ENCODE measurements at places on chromosomes 5 and 9.

DNA sequence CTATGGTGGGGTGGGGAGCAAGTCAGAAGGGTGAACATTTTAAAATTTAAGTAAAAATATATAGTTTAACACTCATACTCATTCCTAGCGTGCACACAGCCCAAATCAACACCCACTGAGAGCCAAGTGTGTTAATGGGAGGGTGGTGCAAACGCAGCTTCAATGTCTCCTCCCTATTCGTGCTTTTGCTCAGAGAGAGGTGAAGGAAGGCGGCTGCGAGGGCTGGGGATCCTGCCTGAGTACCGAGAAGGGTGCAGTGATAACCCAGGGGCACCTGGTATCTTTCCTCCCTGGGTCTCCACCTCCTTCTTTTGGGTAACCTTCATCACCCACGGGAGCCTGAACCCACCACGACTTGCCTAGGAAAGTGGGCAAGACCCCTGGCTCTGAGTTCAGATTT lies 35.0 kb downstream of the FGF1 start:
- no peak for DNase-seq

DNA sequence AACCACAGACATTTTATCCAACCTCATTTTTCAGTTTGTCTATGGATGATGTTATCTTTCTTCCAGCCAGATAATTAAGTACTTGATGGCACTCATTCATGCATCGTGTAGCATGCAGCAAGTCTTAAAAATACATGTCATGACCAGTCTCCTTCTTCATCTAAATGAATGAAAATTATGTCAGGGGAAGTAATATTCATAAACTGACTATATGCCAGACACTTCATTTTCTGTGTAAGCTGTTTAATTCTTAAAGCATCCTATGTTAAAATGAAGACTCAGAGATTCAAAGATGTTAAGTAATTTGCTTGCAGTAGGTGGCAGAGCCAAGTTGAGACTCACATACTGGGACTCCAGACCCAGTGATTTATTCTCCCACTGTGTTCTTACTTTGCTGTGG lies 181.7 kb upstream of the CD180 start:
- no peak for DNase-seq

DNA sequence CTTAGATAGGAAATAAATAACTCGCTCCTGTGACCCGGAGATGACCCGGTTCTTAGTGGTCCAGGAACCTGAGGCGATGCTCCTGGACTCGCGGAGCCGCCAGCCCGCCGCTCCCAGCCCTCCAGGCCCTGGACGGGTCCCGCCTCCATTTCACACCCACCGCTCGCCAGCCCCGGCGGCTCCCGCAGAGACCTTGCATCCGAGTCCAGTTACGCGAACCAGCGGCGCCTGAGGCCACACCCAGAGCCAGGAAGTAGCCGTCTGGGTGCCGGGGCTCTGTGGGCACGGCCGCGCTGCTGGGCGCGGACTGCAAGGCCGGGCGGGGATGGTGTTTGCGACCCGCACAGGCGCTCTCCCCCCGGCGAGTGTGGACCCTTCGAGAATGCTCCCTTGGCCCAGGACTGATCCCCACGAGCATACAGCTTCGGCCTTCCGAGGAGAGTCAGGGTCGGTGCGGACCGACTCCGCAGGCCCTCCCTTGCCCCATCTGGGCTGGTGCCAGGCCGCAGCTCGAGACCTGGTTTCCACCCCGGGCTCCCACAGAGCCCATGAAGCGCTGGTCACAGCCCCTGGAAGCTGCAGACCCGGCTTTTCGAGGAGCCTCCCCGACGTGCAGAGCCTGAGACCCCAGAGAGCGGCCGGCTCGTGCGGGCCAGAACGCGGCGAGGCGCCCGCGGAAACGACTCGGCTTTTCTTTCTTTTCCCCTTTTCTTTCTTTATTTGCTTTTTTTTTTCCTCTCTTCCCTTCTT lies 5.2 kb upstream of the BARX1 start:
- no peak for DNase-seq

DNA sequence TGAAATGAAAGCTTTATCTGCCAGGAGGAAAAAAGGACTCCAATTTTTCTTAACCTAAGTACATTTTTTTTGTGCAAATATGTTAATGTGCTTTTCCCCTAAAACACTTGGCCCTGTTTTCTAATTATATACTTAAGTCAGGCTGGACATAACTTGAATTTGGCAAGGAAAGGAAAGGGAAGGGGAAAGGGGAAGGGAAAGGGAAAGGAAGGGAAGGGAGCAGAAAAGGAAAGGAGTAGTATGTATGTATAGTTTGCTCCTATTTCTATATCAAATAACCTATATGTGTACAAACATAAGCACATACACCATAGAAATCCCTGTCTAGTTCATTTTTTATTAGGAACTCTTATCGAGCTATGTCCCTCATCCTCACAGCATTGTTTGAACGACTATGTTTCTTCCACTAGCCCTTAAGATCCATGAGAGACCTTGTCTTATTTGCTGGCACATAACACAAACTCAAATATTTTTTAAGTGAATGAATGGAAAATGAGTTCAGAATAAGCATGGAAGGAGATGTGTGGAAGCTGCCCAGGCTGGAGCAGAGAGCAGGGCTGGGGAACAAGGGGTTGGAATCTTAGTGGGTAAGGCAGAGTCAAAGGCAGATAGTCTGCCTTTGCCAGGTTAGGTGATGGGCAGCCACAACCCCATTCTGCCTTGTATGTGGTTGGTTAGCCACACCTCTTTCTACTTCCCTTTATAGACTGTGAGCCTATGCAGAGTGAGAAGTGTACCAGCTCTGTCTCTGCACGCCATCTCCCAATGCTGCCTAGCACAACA lies 70.0 kb downstream of the KLHL3 start:
- DNase-seq: no peak

GRCh38 chr5:112689155-112689909 lies 48.4 kb upstream of the APC start:
- DNase-seq: no peak

GRCh38 chr9:36831381-36832161 lies 202.5 kb downstream of the PAX5 start:
- DNase-seq: no peak

DNA sequence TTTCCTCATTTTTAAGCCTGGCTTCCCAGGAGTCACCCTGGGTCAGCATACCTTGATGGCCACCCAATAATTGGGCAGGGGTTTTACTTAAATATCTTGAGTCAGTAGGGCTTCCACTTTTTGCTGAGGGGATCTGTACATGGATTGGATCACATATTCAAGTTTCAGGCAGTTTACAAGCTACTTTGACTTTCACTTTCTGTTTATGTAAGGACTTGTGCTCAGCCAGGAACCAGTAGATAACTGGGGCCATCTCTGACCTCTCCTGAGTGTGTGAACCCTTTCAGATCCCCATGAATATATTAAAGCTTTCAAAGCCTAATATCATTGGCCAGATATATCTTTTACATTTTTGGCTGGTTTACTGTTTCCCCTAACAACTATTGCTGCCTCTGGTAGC lies 45.1 kb downstream of the SLCO6A1 start:
- no peak for DNase-seq

- no peak for DNase-seq
Measured at GRCh38 chr9:37788332-37788731, 3.5 kb upstream of the EXOSC3 start.

DNA sequence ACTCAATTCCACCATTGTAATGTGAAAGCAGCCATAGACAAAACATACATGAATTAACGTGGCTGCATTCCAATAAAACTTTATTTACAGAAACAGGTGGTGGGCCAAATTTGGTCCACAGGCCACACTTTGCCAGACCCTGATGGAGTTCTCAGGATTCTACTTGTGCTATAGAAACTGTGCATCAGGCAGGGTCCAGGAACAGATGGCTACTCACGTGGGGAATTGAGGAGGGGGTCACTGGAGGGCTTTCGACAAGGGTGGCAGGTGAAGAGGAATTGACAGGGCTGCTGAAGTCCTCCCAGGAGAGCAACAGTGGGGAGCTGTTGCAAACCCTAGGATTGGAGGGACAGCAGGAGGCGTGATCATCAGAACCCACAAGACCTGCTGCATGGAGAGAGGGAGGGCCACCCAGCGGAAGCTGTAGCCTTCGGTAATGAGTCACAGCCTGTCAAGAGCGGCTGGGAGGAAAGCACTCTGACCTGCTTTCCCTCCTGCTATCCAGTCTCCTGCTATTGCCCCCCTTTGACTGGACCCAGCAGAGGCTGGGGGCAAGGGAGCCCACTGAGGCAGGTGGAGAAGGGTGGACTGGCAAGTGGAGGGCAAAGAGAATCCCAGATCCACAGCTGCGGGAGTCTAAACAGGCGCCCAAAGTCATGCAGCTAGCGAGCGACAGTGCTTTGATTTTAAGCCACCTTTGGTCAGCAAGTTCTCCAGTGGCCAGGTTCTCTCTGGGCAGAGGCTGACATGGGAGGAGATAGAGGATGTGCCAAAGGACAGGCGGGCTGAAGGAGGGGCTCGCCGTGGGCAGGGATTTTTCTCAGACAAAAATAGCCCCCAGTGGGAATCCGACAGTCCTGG lies 138.3 kb upstream of the SMIM23 start:
- DNase-seq: no peak

DNA sequence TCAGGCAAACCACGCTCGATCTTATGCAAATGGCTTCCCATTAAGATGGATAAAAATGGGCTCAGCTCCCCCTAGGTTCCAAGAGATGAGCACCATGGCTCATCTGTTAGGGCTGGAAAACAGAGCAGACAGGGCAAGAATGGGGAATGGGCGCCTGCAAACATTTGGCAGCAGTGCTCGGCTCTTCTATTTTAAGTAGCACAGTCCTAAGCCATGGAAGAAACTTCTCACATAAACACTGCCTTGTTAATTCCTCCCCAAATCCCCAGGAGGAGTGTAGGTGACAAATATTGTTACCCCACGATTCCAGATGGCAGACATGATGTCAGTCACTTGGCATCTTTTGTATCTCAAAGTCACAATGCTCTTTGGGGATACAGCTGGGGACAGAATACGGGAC lies 221.8 kb downstream of the ICE1 start:
- DNase-seq: no peak

GRCh38 chr9:133715295-133715865 lies 22.8 kb downstream of the SARDH start:
- no peak for DNase-seq

GRCh38 chr5:146706321-146706972 lies 172.1 kb downstream of the PPP2R2B start:
- DNase-seq: no peak

DNA sequence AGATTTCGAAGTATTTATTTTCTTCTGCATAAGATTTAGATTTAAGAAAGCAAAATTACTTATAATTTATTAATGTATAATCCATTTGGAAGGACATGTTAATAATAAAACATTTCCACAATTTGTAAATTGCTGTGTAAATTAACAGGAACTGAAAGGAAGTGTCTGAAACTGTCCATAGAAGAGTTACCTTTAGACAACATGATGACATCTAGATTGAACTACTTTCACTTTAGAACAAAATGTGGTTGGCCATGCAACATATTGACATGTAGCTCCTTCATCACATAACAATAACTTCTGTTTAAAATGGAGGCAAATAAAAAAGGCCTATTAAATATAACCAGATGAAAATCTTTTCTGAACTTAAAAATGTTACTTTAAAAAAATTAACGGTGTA lies 1849.5 kb upstream of the ACO1 start:
- no peak for DNase-seq

DNA sequence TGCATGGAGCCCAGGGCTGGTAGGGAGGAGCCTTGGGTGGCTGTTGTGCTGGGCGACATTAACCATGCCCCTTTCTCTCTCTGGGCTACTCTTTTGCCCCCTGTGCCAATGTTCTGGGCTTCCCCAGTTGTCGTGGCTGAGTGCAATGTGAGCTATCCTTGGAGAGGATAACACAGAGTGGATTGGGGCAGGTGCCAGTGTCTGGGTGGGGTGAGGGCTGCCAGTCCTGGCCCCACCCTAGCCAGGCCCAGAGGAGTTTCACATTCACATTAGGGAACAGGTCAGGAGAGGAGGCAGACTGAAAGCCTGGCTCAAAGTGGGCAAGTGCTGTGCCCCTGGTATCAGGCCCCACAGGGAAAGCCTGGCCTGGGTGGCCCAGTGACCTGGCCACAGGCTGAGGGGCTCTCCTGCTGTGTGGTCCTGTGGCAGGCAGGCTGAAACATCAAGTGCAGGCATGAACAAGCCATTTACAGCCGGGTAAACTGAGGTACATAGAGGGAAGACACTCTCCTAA lies 7.5 kb upstream of the NDST1 start:
- DNase-seq: no peak

DNA sequence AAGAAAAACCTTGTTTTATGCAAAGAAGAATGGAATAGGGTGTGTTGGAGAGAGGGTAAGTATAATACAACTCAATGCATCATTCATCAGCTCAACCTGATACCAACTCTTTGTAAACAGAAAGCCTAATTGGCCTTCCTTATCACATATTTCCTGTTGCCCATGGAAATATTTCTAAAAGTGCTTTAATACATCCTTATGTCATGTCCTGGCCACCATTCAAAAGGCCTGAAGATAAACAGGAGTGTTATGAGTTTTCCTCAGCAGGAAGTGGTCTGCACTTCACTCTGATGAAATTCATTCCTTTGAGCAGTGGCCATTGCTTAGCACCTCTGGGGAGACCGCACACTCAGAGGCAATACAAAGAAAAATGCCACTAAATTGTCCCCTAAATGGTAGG lies 511.2 kb downstream of the SEMA5A start:
- no peak for DNase-seq

DNA sequence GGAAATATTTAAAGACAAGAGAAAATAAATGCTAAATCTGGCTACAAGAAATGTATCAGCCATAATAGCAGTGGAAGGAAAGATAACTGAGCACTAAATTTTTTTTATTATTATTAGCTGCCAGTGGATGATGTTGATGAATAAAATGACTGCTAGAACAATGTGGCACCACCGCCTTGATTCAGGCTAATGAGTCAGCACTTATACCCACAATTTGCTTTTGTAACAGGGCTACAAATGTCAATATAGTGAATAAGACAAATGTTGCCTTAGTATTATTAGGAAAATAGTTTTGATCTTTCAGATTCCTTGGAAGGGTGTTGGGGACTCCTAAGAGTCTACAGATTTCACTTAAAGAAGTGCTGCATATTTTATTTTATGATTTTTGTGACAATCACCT lies 555.2 kb upstream of the GRAMD2B start:
- no peak for DNase-seq

GRCh38 chr5:180525399-180525798 lies 31.2 kb downstream of the CNOT6 start:
- no peak for DNase-seq

DNA sequence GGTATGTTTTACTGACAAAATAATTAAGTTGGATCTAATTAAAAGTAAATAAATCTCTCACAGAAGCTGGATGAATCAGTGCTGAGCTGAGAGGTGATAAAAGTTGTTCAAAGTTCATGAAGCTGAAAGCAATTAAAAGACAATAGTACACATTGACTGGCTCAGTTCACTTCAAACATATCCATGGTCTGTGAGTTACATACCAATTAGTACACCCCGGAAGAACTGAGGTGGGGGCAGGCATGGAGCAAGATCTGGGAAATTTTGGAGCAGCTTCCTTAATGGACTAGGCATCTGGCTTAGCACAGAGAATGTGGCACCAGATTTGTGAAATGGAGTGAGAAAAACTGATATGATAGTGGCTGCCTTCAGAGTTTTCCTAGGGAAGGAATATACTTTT lies 152.7 kb downstream of the ATP10B start:
- no peak for DNase-seq

- no peak for DNase-seq
Measured at GRCh38 chr5:162565-163337, 28.5 kb upstream of the LRRC14B start.

Measured in NCI-H1092 (cell line).